ENCODE measurements at places on chromosomes 16 and 17.
A peak's percentile ranks its signal among the peaks of the same experiment; 100 is the strongest.

DNA sequence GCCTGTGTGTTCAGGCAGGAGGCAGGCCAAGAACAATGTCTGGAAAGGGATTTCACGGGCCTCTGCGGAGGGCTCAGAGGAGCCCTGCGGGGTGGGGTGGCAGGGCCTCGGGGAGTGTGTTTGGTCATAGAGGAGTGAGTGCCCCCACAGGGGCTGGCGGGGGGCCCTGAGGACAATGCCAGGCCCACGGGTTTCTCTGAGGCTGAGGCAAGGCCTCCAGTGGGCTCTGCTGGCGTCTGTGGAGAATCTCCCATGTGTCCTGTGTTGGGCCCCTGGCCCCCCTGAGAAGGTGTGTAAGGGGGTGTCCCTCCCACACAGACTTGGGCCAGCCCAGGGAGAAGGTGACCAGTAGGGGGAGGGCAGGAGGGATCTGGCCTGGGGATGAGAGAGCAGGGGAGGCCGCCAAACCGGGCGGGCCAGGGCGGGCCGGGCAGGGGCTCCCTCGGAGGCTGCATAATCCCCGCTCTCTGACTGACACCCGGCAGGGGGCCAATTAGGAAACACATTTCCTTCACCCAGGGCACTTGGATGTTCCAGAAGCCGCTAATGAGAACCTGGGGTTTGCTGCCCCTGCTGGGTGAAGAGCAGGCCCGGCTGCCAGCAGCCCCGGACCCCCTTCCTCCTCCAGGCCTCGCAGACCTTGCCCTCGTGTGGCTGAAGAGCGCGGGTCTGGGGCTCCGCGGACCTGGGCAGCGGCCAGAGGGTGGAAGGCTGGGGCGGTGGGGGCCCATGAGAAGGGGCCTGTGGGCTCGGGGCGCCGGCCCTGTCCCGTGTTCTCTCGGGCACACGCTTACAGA lies 204.2 kb downstream of the NTN1 start:
- DNase-seq: no peak

DNA sequence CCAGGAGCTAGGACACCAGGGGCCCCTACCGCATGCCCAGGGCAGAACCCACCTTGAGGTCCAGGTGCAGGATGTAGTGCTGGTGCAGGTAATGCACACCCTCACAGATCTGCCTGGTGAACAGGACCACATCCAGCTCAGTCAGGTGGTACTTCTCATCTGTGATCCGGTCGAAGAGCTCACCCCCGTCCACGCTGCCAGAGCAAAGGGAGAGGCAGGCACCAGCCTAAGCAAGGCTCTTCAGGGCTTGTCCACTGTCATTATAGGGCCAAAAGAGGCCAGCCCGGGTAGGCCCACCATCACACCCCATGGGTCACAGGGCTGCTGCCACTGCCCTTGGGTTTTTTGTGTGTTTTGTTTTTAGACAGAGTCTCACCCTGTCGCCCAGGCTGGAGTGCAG lies 21.0 kb downstream of the MYLK3 start:
- DNase-seq: no peak

- DNase-seq: no peak
Measured at GRCh38 chr17:14214271-14214670, 22.4 kb downstream of the CDRT15 start.

- no peak for DNase-seq
Measured at GRCh38 chr17:9843152-9844010, 17.7 kb downstream of the GLP2R start.

DNA sequence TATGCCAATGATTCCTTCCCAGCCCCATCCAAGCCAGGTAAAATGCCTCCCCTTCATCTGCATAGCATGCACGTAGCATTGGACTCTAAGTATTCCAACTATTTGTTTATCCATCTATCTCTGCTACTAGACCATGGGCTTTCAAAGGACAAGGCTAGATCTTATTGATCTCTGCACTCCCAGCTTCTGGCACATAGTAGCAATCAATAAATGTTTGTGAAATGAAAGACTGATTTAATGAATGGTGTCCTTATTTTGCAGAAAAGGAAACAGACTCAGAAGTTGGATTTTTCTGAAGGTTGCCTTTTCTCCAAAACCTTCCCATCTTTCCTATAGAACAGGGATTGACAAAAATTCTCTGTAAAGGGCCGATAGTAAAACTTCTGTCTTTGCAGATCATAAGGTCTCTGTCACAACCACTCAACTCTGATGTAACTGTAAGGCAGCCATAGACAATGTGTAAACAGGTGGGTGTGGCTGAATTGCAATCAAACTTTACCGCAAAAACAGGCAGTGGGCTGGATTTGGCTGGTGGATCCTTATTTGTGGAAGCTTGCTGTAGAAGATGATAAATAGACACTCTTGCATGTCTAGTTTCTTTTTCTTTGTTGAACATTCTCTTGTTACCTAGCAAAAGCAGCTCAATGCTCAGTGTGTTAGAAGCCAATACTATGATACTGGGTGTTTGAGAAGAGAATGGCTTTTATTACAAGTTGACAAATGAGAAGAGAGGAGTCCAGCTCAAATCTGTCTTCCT lies 7.6 kb upstream of the CMTR2 start:
- DNase-seq: no peak

DNA sequence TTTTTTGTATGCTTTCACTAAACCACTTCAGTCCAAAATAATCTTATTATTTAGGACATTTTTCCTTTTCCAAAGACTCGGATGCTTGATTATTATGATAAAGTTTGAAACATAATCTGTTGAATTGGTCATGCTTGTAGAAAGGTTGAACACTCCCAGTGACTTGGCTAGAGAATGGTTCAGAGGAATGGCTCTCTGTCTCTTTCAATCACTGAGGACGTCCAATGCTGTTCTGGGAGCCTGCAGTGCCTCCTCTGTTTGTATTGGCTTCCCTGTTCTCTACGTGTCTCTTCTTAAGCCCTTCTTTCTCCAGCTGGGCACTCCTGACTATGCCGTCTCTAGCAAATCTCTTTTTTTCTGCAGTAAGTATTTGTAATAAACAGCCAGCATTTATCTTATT lies 369.0 kb upstream of the DYNLRB2 start:
- DNase-seq: no peak

- DNase-seq: peak; percentile 35
Measured at GRCh38 chr17:66673668-66674276, 161.1 kb upstream of the CACNG5 start.

- DNase-seq: no peak
Measured at GRCh38 chr17:60542071-60542470, 16.0 kb upstream of the APPBP2 start.

- no peak for DNase-seq
Measured at GRCh38 chr16:50198802-50199403, 45.8 kb downstream of the TENT4B start.

- DNase-seq: no peak
Measured at GRCh38 chr17:16470265-16470664, 21.7 kb downstream of the LRRC75A start.

GRCh38 chr17:21573961-21574610 lies 118.2 kb upstream of the KCNJ18 start:
- peak; percentile 15 for DNase-seq

- no peak for DNase-seq
Measured at GRCh38 chr17:1087381-1088241, 90.7 kb downstream of the TIMM22 start.

DNA sequence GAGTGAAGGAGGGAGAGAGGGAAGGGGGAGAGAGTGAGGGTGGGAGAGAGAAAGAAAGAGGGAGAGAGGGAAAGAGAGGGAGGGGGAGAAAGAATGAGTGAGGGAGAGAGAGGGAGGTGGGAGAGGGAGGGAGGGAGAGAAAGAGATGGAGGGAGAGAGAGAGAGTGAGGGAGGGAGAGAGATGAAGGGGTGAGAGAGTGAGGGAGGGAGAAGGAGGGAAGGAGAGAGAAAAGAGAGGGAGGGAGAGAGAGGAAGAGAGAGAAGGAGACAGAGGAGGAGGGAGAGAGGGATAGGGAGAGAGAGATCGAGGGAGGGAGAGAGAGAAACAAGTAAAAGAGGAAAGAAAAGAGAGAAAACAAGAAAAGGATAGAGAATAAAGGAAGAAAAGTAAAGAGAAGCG lies 225.7 kb downstream of the SHISA9 start:
- DNase-seq: no peak

GRCh38 chr17:3944485-3945388 lies 19.5 kb downstream of the ATP2A3 start:
- no peak for DNase-seq

DNA sequence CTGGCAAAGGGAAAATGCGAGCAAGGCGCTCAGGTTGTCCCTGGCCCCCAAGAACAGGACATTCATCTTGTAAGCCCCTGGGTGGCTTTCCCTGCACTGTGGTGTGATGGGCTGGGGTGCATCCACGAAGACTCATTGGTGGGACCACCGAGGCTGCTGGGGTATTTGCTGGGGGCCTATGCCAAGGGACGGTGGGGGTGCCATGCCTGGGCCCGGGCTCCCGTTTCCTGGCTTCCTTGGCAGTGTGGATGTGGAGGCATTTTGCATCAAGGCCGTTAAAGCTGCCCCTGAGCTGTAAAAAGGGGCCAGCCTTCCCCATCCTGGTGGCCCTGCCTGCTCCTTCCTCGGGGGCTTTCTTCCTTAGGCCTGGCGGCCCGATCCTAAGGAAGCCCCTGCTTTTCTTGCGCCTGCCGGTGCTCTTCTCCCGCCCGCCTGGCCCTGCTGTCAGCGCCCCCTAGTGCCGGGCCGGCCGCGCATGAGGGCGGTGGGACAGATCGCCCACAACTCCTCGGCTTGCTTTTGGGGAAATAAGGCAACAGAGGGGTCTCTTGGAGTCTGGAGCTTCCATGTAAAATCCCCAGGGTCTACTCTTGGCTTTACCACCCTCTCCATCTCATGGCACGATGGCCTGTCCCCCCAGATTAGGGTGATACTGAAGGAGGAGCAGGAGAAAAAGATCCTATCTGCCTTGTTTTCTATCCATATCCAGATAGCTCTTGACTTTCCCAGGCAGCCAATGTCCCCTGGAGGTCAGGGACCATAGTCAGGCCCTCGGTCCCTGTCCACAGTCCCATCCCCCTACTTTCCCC lies 9.8 kb upstream of the TBX2 start:
- DNase-seq: no peak

DNA sequence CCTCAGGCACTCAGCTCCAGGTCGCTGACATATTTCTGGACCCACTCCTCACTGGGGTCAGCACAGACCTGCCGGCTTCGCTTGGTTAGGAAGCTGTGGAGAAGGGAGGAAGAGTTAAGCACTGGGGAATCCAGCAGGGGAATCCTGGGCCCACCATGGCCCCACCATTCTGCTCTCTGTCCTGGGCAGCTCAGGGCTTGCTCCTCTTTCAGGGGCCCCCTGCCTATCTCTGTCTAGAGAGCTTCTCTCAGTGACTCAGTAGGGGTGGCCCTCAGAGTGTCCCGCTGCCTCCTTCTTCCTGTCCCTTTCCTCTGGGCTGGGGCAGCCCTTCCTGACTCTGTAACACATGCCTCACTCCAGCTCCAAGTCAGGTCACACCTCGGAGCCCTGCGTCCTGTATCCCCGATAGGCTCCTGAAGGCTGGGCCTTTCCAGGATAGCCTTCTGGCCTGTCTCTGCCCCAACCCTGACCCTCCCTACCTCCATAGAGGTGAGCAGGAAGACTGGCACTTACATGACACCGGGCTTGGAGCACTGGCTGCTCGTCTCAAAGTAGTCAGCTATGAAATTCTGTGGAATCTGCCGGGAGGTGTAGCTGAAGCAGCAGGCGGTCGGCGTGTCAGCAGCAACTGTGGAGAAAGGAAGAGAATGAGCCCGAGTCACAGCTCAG lies 1.1 kb downstream of the CCL3 start:
- no peak for DNase-seq

GRCh38 chr16:66522816-66523590 lies 26.9 kb downstream of the TK2 start:
- no peak for DNase-seq

DNA sequence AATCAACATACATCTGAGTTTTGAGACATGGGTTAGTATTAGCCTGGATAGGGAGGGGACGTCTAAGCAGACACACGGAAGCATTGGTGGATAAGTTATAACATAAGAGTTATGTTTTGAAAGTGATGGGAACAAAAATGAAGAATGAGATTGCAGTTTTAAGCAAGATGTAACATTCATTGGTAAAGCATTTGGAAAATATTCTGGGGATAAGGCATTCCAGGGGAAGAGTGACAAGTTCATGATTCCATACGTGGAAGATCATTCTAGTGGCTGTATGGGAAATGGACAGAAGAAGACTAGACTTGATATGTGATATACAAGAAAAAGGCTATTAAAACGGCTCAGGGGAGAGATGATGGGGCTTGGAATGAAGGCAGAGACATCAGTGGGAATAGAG lies 632.9 kb downstream of the CDH8 start:
- no peak for DNase-seq

DNA sequence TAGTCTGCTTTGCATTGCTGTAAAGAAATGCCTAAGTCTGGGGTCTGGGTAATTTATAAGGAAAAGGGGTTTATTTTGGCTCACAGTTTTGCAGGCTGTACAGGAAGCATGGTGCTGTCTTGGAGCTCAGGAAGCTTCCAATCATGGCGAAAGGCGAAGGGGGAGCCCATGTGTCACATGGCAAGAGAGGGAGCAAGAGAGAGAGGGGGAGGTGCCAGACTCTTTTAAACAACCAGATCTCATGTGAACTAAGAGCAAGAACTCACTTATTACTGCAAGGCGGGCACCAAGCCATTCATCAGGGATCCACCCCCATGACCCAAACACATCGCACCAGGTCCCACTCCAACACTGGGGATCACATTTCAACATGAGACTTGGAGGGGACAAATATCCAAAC lies 148.2 kb upstream of the HS3ST2 start:
- no peak for DNase-seq

- no peak for DNase-seq
Measured at GRCh38 chr16:49755313-49755620, 100.6 kb downstream of the ZNF423 start.

- DNase-seq: no peak
Measured at GRCh38 chr17:48738803-48739526, 10.4 kb upstream of the HOXB13 start.

- no peak for DNase-seq
Measured at GRCh38 chr17:73950593-73950914, 252.9 kb upstream of the RPL38 start.

DNA sequence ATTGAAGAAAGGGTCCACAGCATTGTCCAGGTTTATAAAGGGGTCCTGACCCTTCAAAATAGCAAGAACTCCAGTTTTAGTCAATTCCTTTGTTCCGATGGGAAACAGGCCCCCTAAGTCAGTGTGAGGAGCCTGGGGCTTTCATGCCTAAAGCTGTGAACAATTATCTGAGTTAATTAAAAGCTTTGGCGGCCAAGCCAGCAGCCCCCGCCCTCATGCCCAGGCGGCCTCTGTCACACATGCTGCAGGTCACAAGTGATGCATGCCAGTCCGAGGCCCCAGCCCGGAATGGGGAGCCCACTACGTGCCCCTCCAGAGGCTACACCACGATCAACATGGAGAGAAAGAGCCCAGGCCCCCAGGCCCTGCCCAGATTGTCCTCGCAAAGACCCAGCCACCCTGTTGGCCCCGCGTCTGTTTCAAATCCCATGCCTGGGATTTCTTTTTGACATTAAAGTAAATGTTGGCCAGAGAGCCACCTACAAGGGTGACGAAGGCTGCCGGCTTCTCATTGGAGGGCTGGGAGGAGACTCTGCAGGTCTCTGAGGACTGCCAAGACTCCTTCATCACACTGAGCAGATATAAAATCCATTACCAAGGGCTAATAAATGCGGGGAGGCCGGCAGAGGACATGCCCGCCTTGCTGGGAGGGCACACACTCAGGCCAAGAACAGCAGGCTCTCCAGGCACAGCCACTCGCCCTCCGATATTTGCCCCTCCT lies 14.5 kb upstream of the PITPNM3 start:
- DNase-seq: no peak

Data from right renal pelvis (tissue), 4 donors.